ENCODE measurements at places on chromosomes 3 and 15.

- peak; percentile 84 for DNase-seq
Observed at GRCh38 chr3:123028233-123028828, 768 bp upstream of the SEMA5B start.

- no peak for DNase-seq
Observed at GRCh38 chr3:116776880-116777785, 67.6 kb downstream of the TUSC7 start.

GRCh38 chr15:68503791-68504680 lies 72.1 kb upstream of the ITGA11 start:
- DNase-seq, result no peak

- DNase-seq, result no peak
Observed at GRCh38 chr3:61940236-61940635, 378.9 kb downstream of the PTPRG start.

- DNase-seq, result no peak
Observed at GRCh38 chr15:77800305-77800704, 167.6 kb upstream of the LINGO1 start.

DNA sequence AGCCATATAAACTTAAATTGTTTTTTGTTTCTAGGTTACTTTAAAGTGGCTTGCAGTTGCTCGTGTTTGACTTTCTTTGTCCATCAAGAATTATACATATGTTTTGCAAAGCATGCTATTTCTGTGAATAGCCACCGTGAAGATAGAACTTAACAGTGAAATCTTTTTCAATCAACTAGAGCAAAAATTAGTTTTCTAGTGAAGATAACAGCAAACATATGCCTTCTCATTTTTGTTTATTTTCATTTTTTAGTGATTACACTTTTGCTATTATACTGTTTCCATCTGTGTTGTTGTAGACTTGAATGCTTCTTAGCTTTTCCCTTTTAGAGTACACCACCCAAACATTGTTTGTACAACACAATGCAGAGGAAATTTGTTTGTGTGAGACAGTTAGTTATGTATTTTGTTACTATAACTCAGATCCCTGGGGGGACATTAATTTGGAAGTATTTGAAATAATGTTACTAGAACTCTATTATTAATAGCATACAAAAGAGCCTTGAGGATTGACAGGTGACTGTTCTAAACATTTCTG lies 62.8 kb downstream of the CRYBG3 start:
- no peak for DNase-seq

- DNase-seq, result no peak
Observed at GRCh38 chr15:65081270-65081669, 4.7 kb downstream of the KBTBD13 start.

DNA sequence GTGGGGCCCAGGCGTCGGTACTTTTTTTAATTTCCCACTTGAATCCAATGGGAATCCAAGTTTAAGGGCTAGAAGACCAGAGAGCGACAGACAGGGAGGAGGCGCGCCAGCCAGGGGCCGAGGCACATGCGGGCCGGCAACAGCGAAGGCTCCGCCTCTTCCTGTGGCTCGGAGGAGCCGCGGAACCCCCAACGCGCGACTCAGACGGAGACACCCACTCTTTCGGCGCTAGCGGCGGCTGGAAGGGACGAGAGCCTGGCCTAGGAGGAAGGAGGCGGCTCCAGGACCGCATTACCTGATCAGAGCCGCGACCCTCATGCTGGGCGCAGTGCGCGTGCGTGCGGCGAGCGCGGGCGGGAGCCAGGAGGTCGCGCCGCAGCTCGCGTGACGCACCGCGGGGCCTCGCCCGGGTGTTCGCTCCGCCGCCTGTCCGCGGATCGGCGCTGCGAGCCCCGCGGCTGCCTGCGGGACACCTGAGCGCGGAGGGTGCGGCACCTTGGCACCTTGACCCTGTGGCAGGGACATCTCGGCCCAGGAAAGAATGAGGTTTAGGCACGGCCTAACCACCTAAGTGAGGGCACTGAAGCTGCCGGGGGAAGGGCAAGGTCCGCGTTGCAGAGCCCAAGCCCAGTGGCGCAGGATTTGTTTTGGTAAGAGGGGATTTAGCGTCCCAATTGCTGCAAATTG lies at the start of gene DPH6:
DPH6 (minus strand) TSS at position 342 of the 687 bp plus-strand sequence; CDS start at position 318, 24 bp downstream.
- peak; percentile 77 for DNase-seq

DNA sequence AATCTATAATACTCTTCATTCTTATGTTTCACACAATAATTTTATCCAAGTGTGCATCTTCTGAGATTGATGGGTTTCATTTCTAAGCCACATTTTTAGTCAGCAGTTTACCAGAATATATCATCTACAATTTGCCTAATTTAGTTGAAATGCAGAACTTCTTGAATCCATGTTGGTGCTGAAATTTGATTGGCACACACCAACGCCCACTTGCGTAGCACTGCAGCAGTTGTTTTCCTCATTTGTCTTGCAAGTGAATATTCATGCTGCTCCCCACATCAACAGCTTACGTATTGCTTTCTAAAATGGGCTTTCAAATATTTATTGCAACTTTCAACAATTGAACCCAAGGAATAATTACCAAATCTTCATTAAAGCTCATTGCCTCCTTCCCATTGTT lies 87.8 kb upstream of the CTDSPL start:
- DNase-seq, result no peak

DNA sequence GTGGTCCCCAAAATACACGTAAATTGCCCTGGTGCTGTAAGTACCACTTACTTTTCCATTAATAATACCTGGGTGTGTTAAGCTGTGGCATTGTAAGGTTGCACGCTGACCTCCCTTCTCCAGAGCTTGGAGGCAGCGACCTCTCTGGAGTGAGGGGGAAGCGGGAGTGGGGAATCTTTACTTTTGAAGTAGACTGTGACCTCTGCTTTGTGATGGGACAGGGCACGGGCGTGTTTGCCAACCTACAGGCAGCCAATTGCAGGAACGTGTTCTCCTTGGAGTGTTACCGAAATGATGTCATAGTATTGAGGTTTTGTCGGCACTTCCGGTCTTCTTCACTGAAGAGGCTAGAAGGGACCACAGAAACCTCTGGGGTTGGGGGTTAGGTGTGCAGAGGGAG lies 227.3 kb upstream of the C2CD4B start:
- DNase-seq, result no peak

GRCh38 chr3:55858302-55858701 lies 371.2 kb upstream of the WNT5A start:
- DNase-seq, result no peak

GRCh38 chr15:68277131-68277602 lies 378 bp upstream of the FEM1B start:
- peak; percentile 67 for DNase-seq

- no peak for DNase-seq
Observed at GRCh38 chr15:67085818-67086636, 20.6 kb downstream of the SMAD3 start.

- DNase-seq, result no peak
Observed at GRCh38 chr3:65406470-65406869, 632.2 kb downstream of the MAGI1 start.

DNA sequence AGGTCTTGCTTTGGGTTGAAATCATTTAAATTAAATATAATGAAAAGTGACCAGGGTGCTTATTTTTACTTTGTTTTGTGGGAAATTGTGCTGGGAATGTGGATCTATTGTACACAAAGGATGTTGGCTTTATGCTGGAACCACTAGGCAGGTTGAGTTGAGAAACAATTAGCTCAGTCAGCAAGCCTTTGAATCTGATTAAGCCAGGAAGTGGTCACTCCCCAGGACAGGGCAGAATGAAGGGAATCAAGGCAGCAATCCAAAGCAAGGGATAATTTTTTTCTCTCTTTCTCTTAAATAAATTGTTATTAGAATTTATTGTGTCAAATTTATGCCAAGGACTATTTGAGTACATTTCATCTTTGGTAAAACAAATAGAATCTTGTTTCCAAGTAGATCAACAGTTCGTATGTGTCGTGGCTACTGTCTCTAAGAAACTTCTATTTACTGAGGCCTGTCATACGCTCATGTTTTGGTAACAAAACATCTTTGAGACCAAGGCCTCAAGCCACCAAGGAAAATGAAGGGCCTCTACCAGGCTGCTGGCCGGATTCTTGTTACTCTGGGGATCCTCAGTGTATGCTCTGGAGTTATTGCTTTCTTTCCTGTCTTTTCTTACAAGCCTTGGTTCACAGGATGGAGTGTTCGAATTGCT lies at the start of gene TMEM212:
TMEM212 (plus strand) TSS at position 486 of the 655 bp plus-strand sequence; CDS start at position 521, 35 bp downstream.
- no peak for DNase-seq

GRCh38 chr15:29034151-29034550 lies 148.4 kb downstream of the APBA2 start:
- no peak for DNase-seq

- DNase-seq, result no peak
Observed at GRCh38 chr3:192055946-192056345, 595.0 kb downstream of the PYDC2 start.

GRCh38 chr3:112770032-112770626 lies 76.5 kb downstream of the CD200R1L start:
- no peak for DNase-seq

Measured in NCI-H146 (cell line).